ENCODE measurements at places on chromosomes 13 and 19.

DNA sequence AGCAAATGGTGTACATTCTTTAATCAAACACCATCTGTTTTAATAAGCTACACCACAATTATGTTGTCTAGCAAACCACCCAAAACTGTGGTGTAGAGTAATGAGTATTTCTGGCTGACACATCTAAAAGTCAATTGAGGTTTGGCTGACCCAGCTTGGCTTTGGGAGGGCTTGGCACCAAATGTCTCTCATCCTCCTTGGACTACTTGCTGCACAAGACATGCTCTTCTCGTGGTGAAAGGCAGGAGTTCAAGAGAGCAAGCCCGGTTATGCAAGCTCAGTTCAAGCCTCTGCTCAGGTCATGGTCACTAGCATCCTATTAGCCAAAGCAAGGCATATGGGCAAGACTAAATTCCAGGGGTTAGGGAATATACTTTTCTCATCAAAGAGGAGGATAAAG, 37.1 kb downstream of the LACC1 start:
- DNase-seq, result no peak

DNA sequence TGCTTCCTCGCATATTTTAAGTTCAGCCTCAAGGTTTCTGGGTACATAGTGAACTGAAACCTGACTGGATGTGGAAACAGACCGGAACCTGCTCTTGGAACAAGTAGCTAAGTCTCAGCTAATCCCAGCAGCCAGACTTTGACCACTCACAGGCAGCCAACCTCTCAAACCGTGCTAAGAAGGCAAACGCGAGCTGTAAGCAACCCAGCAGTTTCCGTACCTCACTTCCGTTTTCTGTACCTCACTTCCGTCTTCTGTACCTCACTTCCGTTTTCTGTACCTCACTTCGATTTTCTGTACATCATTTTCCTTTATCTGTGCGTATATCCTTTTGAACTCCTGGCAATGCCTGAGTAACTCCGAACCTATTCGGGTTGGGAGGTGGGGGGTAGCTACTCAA, 96.8 kb downstream of the SUCLA2 start:
- DNase-seq, result no peak

DNA sequence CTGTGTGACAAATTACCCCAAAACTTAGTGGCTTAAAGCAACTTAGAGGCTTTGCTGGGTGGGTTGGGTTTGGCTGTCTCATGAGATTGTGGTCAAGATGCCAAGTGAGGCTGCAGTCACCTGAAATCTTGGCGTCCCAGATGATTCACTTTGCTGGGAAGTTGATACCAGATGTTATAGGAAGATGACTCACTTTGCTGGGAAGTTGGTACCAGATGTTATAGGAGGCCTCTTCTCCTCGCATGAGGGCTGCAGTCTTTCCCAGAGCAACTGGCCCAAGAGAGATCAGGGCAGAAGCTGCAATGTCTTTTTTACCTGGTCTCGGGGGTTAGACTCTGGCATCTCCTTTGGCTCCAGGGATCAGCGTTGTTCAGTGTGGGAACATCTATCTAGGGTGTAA, 16.8 kb downstream of the TEX29 start:
- DNase-seq, result no peak

DNA sequence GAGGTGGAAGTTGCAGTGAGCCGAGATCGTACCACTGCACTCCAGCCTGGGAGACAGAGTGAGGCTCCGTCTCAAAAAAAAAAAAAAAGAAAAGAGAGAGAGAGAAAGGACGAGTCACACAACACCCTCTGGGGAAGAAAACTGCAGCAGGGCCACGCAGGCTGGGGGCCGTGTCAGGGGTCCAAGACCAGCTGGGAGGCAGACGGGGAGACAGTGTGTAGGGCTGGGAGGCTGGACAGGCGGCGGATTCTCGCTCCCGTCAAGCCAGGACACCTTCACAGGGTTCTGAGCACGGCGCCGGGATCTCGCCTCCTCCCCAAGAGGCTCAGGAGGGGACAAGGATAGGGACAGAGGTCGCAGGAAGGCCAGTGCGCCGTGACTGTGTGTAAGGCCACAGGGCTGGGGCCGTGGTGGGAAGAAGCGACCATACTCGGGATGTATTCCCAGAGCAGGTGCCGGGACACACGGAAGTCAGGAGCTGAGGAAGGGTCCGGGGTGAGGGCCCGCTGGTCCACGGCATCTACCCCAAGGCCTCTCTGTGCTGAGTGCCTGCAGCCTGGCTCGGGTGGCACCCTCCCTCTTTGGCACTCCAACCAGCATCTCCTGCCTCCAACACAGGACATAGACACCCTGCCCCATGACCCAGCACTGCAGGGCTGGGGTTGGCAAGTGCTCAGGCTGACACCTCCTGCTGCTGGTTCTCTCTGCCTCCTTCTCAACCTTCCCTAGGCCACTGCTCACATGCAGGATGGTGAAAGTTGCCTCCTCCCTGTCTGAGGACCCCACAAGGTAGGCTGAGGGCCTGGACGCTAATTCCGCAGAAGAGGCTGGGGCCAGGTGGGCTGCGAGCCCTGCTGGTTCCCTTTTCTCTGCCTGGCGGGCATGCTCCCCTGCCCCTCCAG, 21.2 kb downstream of the ZNF787 start:
- DNase-seq, result no peak

DNA sequence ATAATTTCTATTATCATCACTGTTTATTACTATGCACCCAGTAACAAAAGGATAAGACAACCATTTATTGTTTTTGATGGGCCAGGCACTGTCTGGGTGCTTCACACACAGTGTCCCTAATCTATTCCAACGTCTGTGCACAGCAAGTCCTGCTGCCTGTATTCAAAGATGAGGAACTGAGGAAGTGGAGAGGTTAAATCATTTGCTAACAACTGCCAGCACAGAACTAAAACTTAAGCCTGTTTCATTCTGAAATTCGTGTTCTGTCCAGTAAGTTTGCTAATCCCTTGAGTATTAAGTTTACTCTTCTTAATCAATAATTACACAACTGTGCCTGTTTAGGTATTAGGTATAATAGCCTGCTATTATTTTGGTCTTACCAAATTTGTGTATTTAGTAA, 41.9 kb downstream of the TEX26 start:
- no peak for DNase-seq

- no peak for DNase-seq
Observed at GRCh38 chr19:34254698-34255432, 511 bp downstream of the GARRE1 start.

DNA sequence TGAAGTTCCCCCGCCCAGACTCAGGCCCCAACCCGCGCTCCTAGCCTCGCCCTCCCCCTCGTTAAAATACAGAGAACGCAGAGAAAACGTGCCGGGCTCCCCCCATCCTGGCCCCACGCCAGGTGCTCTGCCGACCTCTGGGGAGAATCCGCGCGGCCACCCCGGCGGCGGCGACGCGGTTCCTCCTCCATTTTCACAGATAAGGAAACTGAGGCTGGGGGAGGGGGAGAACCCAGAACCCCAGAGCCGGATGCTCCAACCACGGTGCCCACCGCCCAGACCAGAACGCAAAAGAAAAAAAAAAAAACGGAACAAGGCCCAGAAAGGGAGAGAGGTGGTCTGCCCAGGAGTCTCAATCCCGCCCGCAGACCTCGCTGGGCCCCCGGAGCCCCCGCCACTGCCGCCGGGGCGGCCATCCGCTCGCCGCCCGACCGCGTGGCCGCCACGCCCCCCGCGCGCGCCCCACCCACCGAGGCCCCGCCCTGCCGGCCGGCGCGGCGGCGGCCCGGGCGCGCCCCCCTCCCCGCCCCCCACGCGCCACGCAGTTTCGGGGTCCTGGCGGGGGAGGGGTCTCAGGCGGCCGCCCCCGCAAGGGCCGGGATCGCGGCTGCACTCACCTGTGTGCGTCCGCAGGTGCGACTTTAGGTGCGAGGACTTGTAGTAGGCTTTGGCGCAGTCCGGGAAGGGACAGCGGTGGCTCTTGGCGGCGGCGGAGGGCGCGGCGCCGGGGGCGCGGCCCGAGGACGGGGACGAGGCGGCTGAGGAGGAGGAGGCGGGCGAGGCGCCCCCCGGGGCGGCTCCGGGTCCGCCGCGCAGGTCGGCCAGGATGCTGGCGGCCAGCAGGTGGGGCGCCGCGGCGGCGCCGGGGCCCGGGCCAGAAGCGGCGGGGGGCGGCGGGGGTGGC, 703 bp downstream of the KLF16 start:
- no peak for DNase-seq

DNA sequence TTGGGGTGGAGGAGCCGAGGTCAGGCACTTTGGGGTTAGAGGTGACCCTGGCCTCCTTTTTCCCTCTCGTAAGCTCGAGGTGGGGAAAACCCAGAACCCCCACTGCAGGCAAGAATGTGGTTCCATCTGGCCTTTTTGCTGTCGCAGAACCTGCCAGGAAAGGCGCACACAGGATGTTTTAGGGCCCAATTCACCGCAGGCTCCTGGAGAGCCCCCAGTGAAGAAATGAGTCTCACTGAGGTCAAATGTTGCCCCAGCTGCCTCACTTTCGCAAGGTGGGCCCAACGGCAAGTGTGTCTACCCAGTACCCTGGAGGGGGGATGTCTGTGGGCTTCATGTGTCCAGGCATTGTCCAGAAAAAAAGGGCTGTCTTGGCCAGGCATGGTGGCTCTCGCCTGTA, 61.8 kb downstream of the PEX11G start:
- DNase-seq, result peak; percentile 70

DNA sequence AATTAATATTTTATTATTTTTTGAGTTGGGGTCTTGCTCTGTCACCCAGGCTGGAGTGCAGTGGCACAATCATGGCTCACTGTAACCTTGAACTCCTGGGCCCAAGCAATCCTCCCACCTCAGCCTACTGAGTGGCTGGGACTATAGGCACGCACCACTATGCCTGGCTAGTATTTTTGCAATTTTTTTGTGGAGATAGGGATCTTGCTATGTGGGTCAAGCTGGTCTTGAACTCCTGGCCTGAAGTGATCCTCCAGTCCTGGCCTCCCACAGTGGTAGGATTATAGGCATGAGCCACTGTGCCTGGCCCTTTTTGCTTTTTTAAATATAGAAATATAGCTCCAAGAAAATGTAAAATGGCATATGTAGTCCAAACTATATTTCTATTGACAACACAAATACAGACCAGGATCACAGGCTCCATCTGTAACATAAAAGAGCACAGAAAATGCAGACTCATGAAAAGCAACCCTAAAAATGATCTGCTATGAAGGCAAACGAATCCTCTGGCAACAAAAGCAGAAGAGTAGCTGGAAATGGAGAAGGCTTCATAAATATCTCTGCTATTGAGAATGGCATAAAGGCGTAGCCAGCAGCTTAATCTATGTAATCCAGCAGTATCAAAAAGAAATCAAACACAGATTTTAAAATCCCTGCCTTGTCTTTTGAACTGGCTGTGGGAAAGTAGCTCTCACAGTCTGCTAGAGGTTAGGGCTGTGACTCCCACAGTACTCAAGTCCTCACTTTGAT, 200.6 kb downstream of the LHFPL6 start:
- no peak for DNase-seq

DNA sequence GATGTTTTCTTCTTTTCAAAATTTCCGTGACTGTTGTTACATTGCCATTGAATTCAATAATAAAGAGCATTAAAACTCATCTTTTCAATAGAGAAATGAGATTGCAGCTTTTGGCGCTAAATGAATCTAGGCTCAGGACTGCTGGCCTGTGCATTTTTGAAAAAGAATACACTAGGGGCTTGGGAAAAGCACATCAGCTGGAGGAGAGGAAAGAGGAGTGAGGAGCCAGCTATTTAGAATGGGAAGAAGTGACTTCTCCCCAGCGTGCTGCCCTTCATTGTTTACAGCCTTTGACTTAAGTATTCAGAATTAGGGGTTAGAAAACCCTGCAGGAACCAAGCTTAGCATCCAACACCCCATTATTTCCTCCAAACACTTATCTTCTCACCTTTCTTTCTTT, 43.3 kb downstream of the TNFSF11 start:
- DNase-seq, result no peak

- DNase-seq, result no peak
Observed at GRCh38 chr13:30998136-30999088, 66.0 kb downstream of the TEX26 start.

Measured in activated CD4-positive, alpha-beta T cell treated with anti-CD3 and anti-CD28 coated beads, Interleukin-2, amount 50 U/mL, for 16 hours (primary cell).